Activated naive CD4-positive, alpha-beta T cell treated with anti-CD3 and anti-CD28 coated beads, Interleukin-2, amount 10 ng/mL, durations not matched to agents 7 days and 5 days (primary cell): ENCODE measurements at places on chromosomes 13 and 19.

- DNase-seq = no peak
These were observed 38.4 kb downstream of the DEDD2 start for GRCh38 chr19:42178791-42179674.

GRCh38 chr19:47663911-47664771 lies 49.1 kb upstream of the EHD2 start:
- DNase-seq = no peak

GRCh38 chr19:46404055-46404752 lies 9.2 kb downstream of the CCDC8 start:
- DNase-seq = no peak

DNA sequence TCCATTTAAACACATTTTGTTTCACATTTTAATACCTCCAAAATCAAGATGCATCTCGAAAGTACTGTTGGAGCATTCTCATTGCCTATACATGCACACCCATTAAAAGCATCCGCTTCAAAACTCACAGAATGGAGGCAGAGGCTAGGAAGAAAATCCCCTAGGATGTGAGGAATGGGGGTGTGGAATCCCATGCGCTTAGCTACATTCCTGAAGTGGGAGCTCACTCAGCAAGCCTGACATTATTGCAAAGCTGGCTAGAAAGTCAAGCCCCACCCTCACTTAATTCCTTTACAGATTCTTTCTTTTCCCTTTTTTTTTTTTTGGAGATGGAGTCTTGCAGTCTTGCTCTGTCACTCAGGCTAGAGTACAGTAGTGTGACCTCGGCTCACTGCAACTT lies 4.6 kb upstream of the FAM32A start:
- DNase-seq = no peak

DNA sequence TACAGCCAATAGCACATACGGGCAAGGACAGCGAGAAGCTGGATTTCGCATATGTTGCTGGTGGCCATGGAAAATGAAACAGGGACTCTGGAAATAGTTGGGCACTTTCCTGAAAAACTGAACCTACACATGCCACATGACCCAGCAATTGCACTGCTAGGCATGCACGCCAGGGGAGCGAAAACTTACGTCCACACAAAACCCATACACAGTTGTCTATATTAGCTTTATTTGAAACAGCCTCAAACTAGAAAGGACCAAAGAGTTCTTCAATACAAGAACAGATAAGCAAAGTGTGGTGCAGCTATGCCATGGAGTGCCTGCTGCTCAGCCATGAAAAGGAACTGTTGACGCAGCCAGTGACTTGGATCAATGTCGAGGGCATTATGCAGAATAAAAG lies 7.3 kb upstream of the SPACA7 start:
- DNase-seq = no peak

- no peak for DNase-seq
These were observed 113.2 kb downstream of the ESD start for GRCh38 chr13:46683676-46684260.

GRCh38 chr13:82687884-82688283 lies 1194.4 kb downstream of the SLITRK1 start:
- no peak for DNase-seq

DNA sequence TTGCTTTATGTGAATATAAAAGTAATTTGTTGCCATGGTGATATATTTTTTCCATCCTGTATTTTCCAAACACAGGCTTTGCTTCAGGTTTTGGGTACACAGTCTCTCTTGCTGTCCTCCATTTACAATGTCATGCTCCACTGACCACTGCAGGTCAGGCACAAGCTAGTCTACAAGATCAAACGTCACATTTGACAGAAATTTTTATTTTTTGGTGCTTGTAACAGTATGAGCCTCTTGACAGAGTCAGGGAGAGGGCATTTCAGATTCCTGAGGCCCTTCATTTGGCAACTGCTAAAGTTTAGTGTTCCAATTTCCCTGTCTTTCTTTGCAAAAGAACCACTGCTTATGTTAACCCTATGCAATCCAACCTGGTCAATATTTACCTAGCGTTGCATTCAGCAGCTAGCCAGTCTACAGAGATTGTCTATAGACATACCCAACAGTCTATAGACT lies 175.0 kb downstream of the RFC3 start:
- DNase-seq = no peak

DNA sequence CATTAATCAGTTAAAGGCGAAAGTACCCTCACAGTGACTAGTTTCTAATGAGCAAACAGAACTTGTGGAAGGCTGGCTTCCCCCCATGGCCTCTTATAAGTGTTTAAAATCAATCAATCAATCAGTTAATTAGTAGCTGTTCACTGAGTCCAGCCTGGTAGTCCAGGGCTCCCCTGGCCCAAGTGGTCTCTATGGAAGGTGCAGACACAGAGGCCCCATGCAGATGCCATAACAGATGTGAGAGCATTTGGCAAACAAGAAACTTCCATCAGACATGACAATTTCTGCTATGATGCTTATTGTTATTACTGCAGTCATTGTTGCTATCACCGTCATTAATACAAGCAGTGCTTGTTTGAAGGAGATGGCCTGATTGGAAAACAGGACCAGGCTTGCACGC lies 179.0 kb upstream of the TSHZ3 start:
- no peak for DNase-seq

DNA sequence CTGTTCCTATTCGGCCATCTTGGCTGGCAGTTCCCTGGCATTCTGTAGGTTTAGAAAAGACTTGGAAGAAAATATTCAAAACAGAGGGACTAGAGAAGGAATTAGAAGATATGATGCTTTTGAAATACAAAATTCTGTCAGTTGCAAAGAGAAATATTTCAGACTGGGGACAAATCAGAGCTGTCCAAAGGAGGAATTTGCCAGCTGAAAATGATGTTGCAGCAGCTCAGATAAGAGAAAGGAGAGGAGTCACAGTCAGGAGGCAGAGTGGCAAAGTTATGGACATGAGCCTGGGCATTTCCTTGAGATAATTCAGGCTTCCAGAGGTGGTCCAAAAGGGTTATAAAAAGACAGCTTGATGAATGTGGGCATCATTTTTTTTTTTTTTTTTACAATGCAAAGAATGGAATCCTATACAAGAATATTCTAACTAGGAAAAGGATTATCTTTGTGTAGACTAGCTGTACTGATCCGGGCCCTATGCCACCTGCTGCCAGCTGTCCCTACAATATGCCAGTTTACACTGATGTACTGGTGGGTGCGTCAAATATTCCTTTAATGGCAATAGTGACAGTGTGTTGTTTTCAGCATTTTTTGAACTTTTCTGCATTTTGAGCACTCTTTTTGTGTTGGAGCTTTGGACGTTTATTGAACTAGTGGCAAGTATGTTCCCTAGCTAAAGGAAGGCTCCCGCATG lies 31.8 kb upstream of the CBY2 start:
- DNase-seq = no peak

DNA sequence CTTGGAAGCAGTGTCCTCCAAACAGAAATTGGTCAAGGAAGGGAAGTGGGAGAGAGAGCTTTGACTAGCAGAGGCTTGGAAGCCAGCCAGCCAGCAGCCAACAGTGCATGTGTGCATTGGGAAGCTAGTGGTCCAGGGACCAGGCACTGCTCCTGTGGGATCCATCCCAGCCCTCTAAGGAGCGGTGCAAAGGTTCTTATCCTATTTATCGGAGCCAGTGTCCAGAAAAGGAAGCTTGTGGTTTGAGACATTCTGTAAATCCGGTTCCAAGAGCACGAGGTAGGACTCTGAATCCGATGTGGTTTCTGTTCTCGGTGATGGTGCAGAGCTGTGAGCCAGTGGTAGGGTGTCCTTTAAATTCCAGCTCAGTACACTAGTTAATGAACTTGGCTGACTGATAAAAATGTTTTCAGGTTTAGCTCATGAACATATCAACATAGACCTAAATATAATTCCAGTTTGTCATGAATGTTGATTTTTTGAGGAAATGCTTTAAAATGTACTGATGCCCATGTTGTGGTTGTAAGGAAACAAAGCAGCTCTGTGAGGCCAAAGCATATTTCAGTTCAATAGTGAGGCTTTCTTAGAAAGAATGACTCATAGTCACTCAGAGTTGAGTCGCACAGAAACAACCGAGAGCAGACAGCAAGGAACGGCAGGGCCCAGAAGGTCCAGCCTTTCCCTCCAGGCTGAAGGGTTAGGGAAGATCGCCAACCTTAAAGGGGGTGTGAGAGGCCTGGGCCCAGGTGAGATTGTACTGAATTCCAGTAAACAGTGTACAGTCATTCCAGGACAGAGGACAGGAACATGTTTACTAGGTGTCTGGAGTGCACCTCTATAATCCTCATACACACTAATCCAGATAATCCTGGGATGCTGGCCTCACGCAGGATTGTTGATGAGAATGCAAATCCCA lies 21.5 kb upstream of the GARRE1 start:
- DNase-seq = peak; percentile 48

GRCh38 chr13:84430446-84430845 lies 548.2 kb upstream of the SLITRK1 start:
- no peak for DNase-seq
